ENCODE measurements at places on chromosomes 12 and 14.

- DNase-seq: no peak
Observed at GRCh38 chr12:114769634-114770033, 85.7 kb upstream of the TBX3 start.

DNA sequence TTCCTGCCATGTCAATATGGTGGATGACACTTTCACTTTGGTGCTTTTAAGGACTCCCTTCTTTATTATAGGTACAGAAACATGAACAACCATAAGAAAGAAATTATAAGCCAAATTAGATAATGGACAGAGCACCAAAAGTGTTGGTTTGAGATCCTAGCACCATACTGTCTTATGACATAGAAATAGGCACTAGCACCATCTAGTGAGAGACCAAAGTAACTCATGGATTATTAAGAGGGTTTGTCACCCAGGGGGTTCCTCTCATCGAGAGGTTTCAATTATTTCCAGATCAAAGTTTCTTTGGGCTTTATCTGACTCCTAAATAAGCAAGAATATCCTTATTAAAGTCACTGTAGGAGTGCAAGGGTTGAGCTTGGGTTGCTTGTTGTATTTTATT, 153.0 kb upstream of the DIO2 start:
- DNase-seq: no peak

DNA sequence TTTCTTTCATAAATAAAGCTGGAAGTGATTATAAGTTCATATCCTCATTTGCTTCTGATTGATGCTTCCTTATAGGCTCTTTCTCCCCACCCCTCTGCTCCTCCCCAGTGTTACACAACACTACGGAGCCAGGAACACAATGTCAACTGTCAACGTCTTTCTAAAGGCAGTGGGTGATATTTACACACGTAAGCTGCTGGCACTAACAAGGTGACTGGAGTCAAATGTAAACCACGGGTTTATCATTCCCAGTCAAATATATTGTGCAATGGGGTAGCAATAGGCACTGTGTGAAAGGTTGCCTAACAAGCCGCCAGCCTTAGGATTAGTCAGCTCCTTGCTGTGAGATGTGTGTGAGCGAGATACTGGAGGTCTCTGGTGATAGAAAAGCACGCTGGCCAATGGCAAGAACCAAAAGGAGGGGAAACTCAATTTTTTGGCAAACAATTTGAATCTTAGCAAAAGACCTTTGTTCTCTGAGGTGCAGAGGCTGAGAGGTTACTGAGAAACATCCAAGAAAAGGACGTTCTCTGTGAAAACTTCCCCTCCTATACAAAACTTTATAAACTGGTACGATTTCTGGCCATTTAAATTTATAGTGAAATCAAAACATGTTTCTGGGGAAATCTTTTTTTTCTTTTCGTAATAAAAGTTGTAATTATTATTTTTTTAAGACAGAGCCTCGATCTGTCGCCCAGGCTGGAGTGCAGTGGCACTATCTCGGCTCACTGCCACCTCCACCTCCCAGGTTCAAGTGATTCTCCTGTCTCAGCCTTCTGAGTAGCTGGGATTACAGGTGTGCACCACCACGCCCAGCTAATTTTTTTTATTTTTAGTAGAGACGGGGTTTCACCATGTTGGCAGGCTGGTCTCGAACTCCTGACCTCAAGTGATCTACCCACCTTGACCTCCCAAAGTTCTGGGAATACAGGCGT, 22.3 kb upstream of the HECTD1 start:
- DNase-seq: no peak

- no peak for DNase-seq
Observed at GRCh38 chr14:51547260-51547659, 104.5 kb upstream of the FRMD6 start.

DNA sequence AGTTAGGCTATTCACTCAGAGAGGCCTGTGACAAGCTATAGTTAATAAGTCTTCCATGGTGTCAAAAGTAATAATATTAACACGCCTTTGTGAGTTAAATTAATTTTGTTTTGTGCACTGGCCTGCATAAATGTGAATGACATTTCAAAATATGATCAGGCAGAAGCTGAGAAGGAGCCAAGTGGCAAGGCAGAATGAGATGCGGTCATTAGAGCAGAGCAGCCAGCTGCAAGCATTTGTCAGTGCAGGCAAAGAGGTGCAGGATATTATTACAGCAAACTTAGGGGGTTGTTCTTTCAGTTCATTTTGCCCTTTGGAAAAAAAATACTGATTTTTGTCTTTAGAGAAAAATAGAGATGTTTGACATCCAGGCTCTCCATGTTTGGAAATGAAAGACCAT, 364.5 kb downstream of the PAWR start:
- DNase-seq: no peak

GRCh38 chr12:110591451-110592051, 8.4 kb upstream of the PPTC7 start:
- no peak for DNase-seq

DNA sequence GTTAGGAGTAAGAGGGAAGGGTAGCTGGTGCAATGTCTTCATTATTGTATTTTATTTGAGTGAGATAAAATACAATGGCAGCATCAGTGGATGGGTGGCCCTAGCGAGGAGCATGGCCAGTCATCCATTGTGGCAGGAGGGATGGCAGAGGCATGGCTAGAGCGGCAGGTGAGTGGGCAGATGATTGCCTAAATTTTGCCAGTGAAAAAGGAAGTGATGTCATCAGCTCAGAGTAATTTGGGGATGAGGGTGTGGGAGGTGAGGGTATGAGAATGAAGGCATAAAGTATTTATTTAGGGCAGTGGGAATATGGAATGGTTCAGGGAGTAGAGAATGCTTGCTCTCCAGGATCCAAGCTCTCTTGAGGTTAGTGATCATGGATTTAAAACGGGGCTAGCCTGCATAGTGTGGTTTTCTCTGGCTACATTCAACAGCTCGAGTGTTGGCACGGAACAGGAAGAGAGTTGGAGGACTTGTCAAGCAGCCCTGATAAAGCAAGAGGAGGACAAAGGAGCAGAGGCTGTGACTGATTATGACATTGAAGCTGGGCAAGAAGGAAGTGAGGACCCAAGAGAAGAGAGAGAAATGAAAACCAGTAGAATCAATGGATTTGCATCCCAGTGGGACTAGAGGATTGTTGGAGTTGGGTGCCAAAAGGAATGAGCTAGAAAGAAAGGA, 18.7 kb upstream of the SERPINA6 start:
- DNase-seq: no peak

DNA sequence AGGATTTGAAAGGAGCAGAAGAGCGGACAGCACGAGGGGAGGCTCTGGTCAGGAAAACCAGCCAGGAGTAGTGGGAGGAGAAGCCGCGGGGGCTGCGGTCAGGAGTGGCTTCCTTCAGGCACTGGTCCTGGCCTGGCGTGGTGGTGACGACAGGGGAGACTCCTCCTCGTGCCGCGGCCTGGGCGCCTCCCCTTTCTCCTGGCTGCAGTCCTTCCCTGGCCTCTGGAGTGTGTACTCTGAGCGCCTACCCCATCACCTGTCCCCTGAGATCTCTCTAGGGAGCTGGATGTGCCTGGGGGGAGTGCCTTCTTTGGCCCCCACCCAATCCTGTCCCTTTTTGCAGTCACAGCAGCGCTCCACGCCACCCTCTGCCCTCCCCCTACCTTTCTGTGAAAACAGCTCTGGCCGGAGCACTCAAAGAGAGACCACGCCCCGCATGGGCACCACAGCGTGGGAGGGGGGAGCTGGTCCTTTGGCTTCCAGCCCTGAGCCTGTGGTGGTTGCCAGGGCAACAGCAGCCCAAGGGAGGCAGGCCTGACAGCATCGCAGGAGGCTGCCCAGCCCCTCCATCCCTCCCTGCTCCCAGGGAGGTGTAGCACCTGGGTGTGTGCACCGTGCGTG, 125.9 kb downstream of the CALM1 start:
- DNase-seq: no peak

Measured in activated T-helper 1 cell treated with Interleukin-2 at 50 U/mL for 16 hours (primary cell).